COR-L47 (cell line): ENCODE measurements at places on chromosomes 12 and 14.

GRCh38 chr14:99148861-99149610 lies 123.0 kb downstream of the BCL11B start:
- DNase-seq: no peak

GRCh38 chr14:91380610-91381371 lies 36.8 kb downstream of the CCDC88C start:
- peak; percentile 32 for DNase-seq

GRCh38 chr12:131603939-131604795 lies 106.7 kb upstream of the SFSWAP start:
- no peak for DNase-seq

- DNase-seq: no peak
Observed at GRCh38 chr12:79059557-79059956, 195.0 kb downstream of the SYT1 start.

- no peak for DNase-seq
Observed at GRCh38 chr12:100576331-100577036, 3.0 kb downstream of the GAS2L3 start.
